ENCODE measurements at places on chromosomes 16 and 17.
A peak's percentile ranks its signal among the peaks of the same experiment; 100 is the strongest.

DNA sequence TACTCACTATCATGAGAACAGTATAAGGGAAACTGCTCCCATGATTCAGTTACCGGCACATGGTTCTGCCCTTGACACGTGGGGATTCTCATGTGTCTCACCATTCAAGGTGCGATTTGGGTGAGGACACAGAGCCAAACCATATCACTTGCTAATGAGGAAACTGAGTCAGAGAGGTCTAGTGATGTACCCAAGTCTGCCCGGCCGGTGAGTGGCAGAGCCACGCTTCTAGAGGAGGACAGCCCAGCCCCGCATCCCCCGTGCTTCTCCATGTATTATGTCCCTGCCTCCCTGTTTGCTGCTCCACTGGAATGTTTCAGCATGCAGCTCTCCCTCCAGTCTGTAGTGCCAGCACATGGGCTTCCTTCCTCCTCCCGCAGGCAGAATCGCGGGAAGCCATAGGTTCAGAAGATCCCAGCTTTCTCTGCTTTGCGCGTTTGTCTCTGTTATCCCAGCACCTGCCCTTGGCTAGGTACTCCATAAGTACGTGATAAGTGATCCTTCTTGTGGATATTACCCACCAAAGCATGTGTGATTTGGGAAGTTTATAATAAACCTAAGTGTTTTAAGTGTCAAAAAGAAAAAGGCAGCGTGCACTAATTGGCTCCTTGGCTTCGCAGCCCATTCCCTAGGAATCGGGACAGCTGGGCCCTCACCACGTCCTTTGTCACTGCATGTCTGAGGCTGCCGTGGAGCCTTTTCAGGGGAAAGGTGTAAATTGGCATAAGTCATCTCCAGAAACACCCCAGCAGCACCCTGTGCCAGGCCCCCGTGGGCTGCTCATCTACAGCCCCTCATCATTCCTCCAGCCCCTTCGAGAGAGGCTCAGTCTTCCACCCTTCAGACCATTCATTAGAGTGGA lies 103.8 kb downstream of the CLEC16A start:
- no peak for DNase-seq

DNA sequence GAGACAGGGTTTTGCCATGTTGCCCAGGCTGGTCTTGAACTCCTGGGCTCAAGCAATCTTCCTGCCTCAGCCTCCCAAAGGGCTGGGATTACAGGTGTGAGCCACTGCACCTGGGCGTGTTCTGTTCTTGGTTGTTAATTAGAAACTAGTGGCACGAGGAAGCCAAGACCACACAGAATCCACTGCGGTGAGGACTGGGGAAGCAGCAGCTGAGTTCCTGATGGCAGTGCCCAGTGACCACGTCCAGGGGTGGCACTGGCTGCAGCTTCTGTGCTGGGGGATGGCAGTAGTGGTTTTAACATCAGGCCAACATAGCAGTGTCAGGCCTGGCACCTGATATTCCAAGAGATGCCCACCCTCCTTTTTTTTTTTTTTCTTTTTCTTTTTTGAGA lies 39.7 kb upstream of the NDRG4 start:
- no peak for DNase-seq

- no peak for DNase-seq
Measured at GRCh38 chr16:54070789-54071343, 215.7 kb downstream of the IRX3 start.

- DNase-seq, result no peak
Measured at GRCh38 chr16:56202036-56202435, 10.7 kb downstream of the GNAO1 start.

DNA sequence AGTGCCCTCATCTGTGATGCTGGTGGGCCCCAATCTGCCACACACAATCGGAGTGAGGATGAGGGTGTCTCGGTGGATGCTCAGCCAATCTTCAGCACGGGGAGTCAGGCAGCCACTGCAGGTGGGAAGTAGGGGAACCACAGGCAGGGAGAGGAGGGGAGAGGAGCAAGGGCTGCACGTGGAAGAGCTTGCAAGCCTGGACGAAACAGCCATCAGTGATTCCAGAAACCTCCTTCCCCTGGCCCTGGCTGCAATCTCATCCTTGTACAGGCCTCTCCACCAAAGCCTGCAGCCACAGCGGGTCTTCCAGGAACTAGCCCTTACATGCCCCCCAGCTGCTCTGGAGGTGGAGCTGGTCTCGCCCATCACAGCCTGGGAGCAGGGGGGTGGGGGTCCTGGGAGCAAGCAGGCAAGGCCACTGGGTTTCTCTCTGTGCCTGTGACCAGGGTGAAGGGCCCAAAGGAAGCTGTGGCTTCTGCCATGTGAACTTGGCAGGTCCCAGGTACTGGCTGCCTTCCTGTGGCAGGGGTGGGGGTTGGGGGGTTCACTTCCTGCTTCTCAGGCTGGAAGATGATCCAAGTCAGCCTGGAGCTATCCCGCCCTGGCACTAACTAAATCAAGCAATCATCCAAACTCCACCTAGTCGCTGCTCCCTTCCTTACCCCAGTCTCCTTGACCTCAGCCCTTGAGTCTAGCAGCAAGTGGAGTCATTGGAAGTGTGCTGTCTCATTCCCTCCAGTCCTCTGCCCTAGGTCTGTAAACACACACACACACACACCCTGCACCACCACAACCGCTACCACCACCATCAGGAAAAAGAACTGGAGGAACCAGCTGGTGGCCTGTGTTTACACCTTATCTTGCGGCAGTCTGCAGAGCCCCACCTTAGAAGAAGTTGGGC lies 29.4 kb upstream of the MLKL start:
- DNase-seq, result no peak

DNA sequence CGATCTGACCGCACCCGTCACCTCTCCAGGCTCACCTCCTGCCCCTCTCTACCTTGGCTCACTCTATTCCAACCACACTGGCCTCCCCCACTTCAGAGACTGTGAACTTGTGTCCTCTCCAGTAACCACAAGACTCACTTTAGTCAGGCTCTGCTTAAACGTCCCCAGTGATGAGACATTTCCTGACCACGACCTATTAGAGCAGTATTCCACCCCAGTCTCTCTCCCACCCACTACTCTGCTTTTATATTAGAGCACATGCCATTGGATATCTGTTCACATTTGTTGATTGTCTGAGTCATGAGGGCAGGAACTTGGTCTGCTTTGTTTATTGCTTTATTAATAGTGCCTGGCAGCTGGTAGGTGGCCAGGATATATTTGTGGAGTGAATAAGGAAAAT lies 20.1 kb downstream of the COX11 start:
- DNase-seq, result no peak

DNA sequence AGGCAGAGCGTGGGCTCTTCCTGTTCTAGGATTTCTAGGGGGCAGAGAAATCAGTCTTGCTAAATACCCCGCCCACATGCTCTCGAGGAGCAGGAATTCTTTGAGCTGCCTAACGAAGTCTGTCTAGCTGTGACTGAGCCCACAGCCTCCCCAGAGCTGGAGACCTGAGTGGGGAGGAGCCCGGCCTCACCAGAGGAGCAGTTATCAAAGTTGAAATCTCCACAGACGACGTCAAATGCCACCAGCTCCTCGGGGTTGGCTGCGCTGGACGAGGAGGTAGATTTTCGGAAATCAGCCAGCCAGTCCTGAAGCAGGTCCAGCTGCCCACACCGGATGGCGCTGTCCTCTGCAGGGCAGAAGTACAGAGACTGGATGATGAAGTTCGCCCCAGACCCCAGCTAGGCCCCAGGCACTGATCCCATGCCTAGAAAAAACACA lies 53.8 kb downstream of the PRMT7 start:
- DNase-seq, result no peak

- no peak for DNase-seq
Measured at GRCh38 chr17:65800655-65801054, 239.2 kb upstream of the AXIN2 start.

- DNase-seq, result no peak
Measured at GRCh38 chr16:56812884-56813283, 52.1 kb upstream of the SLC12A3 start.

DNA sequence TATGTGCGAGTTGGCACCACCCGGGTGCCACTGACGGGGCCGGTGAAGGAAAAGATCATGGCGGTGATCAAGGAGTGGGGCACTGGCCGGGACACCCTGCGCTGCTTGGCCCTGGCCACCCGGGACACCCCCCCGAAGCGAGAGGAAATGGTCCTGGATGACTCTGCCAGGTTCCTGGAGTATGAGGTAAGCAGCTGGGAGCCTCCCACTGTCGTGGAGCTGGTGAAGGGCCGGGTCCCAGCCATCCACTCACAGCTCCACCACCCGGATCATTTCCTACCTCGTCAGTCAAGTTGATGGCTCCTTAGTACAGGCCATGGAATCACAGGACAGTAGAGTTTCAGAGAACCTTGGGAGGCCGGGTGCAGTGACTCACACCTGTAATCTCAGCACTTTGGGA lies 20.0 kb downstream of the ATP2A1 start:
- no peak for DNase-seq

DNA sequence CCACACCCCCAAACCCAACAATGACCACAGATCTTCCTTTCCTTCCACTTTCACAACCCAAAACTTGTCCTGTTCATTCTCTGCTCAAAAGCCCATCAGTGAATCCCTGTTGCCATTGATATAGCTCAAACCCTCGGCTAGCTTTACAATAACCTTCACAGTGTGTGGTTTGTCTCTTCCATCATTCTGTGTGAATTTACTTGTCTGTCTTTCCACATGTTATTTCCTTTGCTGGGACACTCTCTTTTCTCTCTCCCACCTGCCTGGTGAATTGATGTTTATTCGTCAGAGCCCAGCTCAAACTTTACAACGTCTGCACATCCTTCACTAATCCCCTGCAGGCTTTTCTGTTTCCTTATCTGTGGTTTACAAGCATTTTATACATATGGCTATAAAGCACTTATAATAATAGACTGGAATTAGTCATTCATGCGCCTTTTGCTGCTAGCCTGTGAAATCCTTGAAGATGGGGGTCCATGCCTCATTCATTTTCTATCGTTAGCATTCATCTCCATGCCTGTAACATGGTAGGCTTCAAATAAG lies 114.4 kb downstream of the CDH13 start:
- no peak for DNase-seq

DNA sequence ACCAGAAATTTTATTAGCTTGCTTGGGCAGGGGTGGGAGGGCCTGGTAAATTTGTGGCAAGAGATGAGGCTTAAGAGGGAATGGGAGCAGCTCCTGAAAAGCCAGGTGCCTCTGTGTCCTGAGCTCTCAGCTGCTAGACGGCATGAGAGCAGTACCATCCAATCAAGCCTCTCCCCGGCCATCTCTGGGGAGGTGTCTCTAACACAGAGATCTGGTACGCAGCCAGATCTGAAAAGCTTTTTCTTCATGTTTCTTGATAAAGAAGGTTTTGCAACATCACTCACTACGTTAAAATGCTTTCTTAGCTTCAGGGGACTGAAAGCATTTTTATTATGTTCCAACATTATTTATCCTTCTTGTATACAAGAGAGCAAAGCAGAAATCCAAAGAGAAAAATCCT lies 488.2 kb downstream of the RBFOX1 start:
- no peak for DNase-seq

DNA sequence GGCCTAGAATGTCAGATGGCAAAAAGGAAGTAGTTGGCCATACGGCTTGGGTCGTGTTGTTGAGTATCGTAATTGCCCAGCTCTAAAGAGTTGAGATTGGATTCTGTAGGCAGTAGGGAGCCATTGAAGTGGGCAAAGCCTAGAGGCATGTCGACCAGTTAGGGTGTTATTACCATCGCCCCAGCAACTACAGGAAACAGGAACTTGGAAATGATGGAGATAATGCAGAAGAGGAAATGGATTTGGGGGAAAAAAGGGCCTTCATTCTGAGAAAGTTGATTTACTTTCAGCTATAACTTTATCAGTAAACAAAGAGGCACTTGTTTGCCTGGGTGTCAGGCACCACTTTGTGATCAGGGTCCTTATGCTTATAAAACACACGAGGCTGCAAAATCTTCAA lies 52.6 kb downstream of the COX10 start:
- no peak for DNase-seq

- no peak for DNase-seq
Measured at GRCh38 chr16:89815639-89816348, 653 bp downstream of the FANCA start.

GRCh38 chr17:273981-274832 lies 78.4 kb downstream of the RPH3AL start:
- no peak for DNase-seq

DNA sequence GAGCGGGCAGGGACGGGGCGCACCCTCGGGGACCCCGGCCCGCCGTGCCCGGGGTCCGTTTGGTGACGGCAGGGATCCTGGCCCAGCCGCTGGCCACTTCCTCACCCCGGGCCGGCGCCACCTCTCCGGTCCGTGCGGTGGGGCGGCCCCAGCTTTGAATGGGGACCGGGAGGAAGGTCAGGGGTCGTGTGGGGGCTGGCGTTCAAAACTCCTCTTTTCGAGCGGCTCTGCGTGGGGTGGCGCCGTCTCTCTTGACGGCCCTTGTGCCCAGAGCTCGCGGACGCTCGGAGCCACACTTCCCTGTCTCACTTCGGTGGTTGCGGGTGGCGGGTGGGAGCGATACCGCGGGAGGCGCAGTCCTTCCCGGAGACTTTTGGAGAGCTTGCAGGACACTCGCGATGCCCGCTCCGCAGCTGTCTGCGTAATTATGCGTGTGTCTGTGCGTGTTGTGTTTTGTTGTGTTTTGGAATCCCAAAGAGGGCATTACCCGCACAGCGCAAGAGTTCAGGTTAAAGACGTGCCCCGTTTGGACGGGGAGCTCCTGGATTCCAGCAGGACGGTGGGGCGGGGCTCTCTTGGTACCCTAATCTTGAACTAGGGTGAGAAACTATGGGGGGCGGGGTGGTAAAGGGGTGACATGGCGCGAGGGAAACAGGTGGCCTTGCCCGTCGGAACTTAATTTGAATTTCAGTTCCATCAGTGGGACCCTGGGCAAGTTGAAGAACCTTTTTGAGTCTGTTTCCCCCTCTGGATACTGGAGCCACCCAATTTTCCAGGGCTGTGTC lies 637 bp downstream of the PLCG2 start:
- peak; percentile 59 for DNase-seq

GRCh38 chr17:32855620-32856019 lies 21.3 kb downstream of the MYO1D start:
- DNase-seq, result no peak

GRCh38 chr16:17155936-17156335 lies 314.8 kb downstream of the XYLT1 start:
- DNase-seq, result no peak

DNA sequence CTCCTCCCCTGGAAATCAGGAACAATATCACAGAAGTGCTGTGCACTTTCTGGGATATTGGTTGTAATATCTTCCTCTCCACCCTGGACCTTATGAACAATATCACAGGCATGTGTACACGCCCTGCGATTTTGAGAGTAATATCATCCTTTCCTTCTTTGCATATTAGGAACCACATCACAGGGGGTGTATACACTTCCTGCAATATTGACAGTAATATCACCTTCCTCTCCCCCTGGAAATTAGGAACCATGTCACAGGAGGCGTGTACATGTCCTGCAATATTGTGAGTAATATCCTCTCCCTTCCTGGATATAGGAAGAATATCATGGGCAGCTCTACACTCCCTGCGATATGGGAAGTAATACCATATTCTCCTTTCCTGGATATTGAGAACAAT lies 14.2 kb upstream of the TEKT5 start:
- DNase-seq, result no peak

DNA sequence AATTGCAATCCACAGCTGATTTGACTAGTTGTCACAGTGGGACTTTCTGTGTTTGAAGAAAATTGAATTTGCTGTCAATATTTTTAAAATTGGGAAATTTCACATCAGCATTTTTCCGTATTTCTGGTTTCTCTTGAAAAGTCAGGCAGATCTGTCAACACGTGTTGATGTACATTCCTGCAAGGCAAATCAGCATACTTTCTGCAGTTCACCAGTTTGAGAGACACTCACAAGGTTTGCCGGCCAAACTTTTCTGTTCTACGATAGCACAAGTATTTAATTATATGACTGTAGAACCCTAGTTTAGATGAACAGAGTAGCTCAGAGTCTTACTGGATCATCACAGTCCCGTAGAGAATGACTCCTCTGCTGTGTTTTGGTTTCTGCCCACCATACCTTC lies 102.0 kb downstream of the ADAMTS18 start:
- no peak for DNase-seq
